Stimulated activated CD4-positive, alpha-beta T cell treated with anti-CD3 and anti-CD28 coated beads, TNF-alpha, amount 100 ng/mL, for 48 hours (primary cell): ENCODE measurements at places on chromosomes 7 and 10.

DNA sequence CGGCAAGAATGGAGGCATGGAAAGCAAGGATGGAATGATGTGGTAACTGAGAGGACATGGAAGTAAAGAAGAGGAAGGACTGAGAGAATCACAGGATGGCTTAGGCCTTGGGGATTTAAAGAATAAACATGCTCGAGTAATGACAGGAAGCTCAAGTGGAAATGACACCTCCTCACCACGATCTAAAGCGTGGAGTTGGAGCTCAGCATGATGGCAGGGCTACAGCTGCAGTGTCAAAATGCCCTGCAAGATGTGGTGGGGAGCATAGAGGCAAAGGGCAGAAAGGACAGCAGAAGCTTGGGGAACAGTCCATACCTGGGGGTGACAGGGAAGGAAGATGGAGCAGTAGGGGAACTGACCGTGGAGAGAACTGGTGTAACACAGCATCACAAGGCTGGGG, 229.5 kb upstream of the PLXNA4 start:
- no peak for DNase-seq

DNA sequence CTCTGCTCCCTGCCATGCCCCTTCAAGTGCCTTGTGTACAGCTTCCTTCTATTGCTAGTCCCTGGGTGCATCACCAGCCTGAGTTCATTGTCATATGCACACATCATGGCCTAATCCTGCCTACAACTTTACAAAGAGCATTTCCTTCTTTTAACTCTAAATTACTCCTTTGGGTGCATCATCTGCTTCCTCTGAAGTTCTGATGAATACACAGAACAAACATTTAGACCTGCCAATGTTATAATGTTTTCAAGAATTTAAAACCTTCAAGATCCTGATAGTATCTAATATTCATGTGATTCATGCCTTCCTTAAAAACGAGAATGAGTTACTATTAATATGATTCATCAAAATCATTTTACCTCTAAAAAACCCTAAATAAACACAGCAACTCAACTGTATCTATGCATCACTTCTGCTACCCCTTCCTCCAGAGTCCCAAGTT, 357.1 kb downstream of the MAGI2 start:
- DNase-seq, result no peak

DNA sequence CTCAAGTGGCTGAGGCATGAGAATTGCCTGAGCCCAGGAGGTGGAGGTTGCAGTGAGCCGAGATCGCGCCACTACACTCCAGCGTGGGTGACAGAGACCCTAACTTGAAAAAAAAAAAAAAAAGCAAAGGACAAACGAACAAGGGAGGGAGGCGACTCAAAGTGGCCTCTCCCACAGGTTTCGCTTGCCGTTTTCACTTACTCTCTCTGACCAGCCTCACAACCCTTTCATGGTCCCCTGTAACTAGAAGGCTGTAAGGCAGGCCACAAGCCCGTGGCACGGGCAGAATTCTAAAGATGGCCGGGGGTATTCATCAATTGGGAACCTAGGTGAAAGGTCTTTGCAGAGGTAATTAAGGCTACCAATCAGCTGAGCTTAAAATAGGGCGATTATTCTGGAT, 25.5 kb downstream of the GNA12 start:
- no peak for DNase-seq

DNA sequence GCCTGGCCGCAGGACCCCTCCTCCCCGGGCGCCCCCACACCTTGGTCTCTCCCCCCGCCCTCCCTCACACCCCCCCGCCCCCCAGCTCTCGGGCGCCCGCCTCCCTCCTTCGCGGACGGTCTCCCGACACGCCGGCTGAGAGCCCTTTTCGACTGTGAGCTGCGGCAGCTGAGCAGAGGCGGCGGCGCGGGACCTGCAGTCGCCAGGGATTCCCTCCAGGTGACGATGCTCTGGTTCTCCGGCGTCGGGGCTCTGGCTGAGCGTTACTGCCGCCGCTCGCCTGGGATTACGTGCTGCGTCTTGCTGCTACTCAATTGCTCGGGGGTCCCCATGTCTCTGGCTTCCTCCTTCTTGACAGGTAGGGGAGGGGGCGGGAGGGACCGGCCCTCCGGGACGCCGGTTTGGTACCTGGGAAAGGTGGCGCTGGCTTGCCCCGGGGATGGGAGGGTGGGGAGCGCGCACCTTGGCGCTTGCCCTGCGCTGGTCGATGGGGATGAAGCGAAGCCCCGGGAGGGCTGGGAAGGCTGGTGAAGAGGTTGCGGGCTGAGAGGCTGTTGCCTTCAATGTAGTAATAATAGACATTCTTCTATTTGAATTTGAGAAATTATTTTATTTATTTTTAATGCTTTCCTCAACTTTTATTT, at the start of gene BMPER:
Gene BMPER (plus strand): TSS at position 151 of the 644 bp plus-strand sequence. CDS start 75 bp downstream, at position 226.
- DNase-seq, result no peak
